ENCODE measurements at places on chromosomes 1 and 21. TPM values are rescaled to one million over a fixed set of nuclear protein-coding genes. Genes with fewer than 3 reads are reported as not detected.

The MPL gene
- not detected for total RNA-seq

The S100A3 gene
- 14.3 TPM for total RNA-seq

The KRTAP11-1 gene
- not detected for total RNA-seq

The RIPPLY3 gene
- total RNA-seq, result 0.78 TPM

- no peak for DNase-seq
Observed at GRCh38 chr1:106439475-106439874, 617.0 kb upstream of the PRMT6 start.

All from foreskin keratinocyte (primary cell).